ENCODE measurements at places on chromosomes 1 and 21. TPM values are rescaled to one million over a fixed set of nuclear protein-coding genes. Genes with fewer than 3 reads are reported as not detected.

DNA sequence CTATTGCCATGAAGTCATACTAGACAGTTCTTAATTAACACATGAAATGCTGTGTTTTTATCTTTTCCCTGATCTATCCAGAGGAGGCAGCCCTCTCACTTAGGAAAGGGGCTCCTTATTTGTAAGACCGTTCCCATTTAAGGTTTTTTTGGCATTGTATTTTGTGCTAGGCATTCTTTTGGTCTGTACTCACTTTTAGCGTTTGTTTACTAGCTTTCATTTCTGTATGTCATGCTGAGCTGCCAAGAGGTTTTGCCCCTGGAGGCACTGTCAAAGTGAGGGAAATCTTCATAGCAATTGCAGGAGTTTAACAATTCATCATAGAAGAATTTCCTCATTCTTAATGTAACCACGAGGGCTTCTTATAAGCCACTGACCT is 59.5 kb downstream of the MTR start:
- no peak overlapping the region for H3K4me3 ChIP-seq
- H3K36me3 ChIP-seq: no peaks in the 10 kb centered on the region
- H3K4me1 ChIP-seq: no peaks in the 10 kb centered on the region
- DNase-seq: no peak
- H3K27ac ChIP-seq: no peak overlapping the region

DNA sequence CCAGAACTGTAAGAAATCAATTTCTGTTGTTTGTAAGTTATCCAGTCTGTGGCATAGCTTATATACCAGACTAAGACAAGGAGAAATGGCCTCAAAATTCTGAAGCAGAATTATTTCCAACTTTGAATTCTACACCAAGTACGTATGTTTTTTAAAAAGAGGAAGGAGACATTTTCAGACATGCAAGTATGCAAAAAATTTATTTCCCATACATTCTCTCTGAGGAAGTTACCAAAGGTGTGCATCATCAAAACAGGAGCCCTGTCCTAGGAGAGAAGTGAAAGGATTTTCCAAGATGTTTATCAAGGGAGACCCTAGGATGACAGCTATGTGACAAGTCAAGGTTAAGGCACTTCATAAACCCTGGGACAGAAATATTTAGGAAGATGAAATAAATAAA is 49.3 kb upstream of the RABGAP1L start:
- no peak overlapping the region for H3K4me3 ChIP-seq
- no peaks in the 10 kb centered on the region for H3K4me1 ChIP-seq
- no peak overlapping the region for H3K27ac ChIP-seq
- H3K27me3 ChIP-seq: no peaks in the 10 kb centered on the region
- DNase-seq: no peak

DNA sequence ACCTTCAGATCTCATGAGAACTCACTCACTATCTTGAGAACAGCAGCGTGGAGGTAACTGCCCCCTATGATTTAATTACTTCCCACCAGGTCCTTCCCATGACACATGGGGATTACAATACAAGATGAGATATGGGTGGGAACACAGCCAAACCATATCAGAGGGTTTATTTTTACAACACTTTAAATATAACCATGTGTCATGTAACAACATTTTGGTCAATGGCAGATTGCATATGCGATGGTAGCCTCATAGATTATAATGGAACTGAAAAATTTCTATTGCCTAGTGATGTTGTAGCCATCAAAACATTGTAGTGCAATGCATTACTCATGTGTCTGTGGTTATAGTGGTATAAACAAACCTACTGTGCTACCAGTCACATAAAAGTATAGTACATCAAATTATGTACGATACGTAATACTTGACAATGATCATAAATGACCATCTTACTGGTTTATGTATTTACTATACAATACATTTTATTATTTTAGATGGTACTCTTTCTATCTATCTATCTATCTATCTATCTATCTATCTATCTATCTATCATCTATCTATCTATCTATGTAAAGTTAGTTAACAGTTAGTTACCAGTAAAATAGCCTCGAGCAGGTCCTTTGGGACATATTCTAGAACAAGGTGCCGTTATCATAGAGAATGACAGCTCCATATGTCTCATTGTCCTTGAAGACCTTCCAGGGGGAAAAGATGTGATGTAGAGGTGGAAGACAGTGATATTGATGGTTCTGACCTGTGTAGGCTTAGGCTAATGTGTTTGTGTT is 12.6 kb upstream of the S100B start:
- peaks cover 35% of the 10 kb centered on the region for H3K4me1 ChIP-seq
- no peaks in the 10 kb centered on the region for H3K27me3 ChIP-seq
- no peak overlapping the region for H3K4me3 ChIP-seq
- no peak overlapping the region for H3K27ac ChIP-seq

- H3K27ac ChIP-seq: peak overlapping the region; percentile 75
- no peak for DNase-seq
- H3K27me3 ChIP-seq: no peaks in the 10 kb centered on the region
Measured at GRCh38 chr1:85463731-85464496, 1.0 kb downstream of the DDAH1 start.

DNA sequence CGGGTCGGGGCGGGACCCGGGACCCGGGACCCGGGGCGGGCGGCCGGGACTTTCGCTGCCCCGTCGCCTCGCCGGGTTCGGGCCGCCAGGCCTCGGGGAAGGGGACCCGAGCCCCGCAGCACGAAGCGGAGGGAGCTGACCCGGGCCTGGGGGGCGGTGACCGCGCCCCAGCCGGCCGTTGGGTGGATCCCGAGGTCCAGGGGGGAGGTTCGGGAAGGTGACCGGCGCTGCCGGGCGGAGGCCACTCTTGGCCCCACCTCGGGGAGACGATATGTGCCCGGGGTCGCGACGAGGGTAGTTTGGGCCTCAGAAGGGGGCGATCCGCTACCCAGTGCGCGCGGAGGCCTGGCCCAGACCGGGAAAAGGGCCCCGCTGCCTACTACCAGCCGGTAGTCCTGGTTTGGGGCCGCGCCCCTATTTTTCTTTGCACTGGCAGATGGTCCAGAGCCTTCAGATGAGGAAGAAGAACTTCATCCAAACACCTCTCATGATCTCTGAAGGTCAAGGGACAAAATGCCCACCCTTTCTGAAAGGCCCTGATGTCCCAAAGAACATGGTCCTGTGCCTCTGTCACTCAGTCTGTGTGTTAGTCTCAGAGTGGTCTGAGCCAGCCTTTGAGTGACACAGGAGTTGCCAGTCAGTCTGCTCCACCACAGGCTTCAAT is 766 bp downstream of the AGO4 start:
- H3K27me3 ChIP-seq: no peaks in the 10 kb centered on the region
- H3K4me3 ChIP-seq: peak overlapping the region; percentile 61
- no peaks in the 10 kb centered on the region for H3K36me3 ChIP-seq
- no peak for DNase-seq

DNA sequence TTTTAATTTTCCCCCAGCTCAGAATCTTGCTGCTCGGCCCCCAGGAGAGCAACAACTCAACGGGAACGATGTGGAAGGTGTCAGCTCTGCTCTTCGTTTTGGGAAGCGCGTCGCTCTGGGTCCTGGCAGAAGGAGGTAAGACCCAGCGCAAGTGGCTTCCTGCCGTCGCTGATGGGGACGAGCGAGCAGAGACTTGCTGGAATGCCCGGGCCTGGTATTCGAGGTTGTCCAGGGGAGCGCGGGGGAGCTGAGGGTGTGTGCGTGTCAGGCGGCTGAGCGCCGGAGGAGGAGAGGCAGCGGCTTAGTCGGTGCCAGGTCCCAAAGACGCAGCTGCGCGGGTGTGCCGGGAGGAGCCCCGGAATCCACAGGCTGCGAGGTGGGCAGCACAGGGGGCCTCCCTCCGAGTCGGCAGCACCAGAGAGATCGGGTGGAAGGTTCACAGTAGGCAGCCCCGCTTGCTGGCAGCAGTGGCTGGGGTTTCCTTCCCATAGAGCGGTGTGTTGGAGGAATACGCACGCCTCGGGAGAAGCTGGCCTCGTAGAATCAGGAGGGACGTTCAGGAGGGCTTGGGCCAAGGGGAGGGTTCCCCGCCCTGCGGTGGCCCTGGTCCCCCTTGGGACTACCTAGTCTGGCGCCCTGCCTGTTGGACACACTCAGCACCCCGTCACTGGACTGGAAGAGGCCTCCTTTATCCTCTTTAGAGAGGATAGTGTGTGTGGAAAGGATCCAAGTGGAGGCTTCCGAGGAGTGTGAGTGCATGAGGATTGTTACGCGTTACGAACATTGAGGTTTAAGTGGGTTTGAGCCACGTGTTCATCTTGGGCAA is 547 bp downstream of the PDPN start:
- peak overlapping the region; percentile 81 for H3K27ac ChIP-seq
- H3K27me3 ChIP-seq: peaks cover 8% of the 10 kb centered on the region
- peak overlapping the region; percentile 62 for H3K4me3 ChIP-seq
- H3K36me3 ChIP-seq: no peaks in the 10 kb centered on the region
- no peaks in the 10 kb centered on the region for H3K4me1 ChIP-seq
- DNase-seq: no peak

GRCh38 chr1:74593887-74594866 is 79.4 kb downstream of the ERICH3 start:
- no peak for DNase-seq
- no peaks in the 10 kb centered on the region for H3K27me3 ChIP-seq
- H3K4me1 ChIP-seq: no peaks in the 10 kb centered on the region
- no peaks in the 10 kb centered on the region for H3K36me3 ChIP-seq
- no peak overlapping the region for H3K27ac ChIP-seq
- no peak overlapping the region for H3K4me3 ChIP-seq

DNA sequence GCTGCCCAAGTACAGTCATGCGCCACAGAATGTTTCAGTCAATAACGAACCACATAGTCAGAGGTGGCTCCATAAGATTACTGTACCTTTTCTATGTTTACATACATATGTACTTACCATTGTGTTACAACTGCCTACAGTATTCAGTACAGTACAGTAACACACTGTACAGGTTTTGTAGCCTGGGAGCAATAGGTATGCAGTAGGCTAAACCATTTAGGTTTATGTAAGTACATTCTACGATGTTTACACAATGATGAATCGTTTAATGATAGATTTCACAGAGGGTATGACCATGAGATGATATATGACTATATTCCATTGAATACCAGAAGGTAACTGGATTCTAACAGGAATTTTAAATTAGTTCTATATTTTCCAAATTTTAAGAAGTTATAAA is 10.5 kb downstream of the YY1AP1 start:
- no peak overlapping the region for H3K27ac ChIP-seq
- no peak overlapping the region for H3K4me3 ChIP-seq
- peaks cover 77% of the 10 kb centered on the region for H3K36me3 ChIP-seq
- H3K4me1 ChIP-seq: peaks cover 11% of the 10 kb centered on the region
- H3K27me3 ChIP-seq: no peaks in the 10 kb centered on the region

DNA sequence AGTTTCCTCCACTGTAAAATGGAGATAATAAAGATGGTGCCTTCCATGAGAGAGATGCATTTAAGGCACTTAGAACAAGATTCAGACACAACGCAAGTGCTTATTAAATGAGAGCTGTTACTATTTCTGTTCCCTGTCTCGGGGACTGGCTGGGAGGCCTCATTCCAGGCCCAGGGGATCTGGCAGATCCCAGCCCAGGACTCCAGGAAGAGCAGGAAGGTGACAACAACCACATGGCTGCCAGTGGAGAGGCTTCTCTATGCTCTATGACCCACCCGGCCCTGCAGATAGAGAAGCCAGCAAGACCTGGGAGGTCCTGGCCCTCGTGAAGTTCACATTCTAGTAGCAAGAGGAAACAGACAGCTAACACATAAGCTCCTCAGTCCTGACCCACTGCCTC is 175.5 kb downstream of the ACTL8 start:
- H3K36me3 ChIP-seq: no peaks in the 10 kb centered on the region
- DNase-seq: no peak
- H3K4me1 ChIP-seq: no peaks in the 10 kb centered on the region
- H3K27me3 ChIP-seq: no peaks in the 10 kb centered on the region

- H3K27ac ChIP-seq: no peak overlapping the region
- no peaks in the 10 kb centered on the region for H3K36me3 ChIP-seq
- no peaks in the 10 kb centered on the region for H3K4me1 ChIP-seq
Measured at GRCh38 chr1:228307218-228308023, 99.2 kb downstream of the TRIM11 start.

- no peaks in the 10 kb centered on the region for H3K36me3 ChIP-seq
- no peak overlapping the region for H3K4me3 ChIP-seq
- peak overlapping the region; percentile 84 for H3K27ac ChIP-seq
- no peak for DNase-seq
Measured at GRCh38 chr1:21292984-21293536, 2.8 kb upstream of the ECE1 start.

GRCh38 chr1:87044840-87045239 is 130.4 kb downstream of the HS2ST1 start:
- H3K4me3 ChIP-seq: no peak overlapping the region
- no peaks in the 10 kb centered on the region for H3K27me3 ChIP-seq
- no peaks in the 10 kb centered on the region for H3K4me1 ChIP-seq
- H3K36me3 ChIP-seq: no peaks in the 10 kb centered on the region
- no peak for DNase-seq
- H3K27ac ChIP-seq: no peak overlapping the region

DNA sequence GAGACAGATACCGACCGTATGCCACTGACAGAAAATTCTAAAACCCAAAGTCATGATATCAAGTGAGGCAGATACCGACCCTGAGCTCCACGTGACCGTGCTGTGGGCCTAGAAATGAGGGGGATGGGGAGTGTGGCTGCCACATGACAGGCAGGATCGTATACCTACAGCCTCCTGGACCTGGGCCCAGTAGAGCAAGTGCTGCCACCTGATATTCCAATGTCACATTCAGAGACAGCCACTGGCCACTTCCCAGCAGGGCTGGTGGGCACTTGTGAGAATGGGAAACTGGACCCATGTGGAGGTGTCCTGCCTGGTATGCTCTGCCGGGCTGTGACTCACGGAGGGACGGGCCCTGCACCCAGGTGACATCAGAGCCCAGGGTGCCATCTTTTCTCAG is 44.6 kb upstream of the CLDN14 start:
- H3K4me3 ChIP-seq: no peak overlapping the region
- no peak for DNase-seq
- H3K27me3 ChIP-seq: no peaks in the 10 kb centered on the region
- no peak overlapping the region for H3K27ac ChIP-seq
- H3K4me1 ChIP-seq: no peaks in the 10 kb centered on the region

- no peak overlapping the region for H3K4me3 ChIP-seq
- H3K4me1 ChIP-seq: peaks cover 20% of the 10 kb centered on the region
- DNase-seq: no peak
Measured at GRCh38 chr1:116147972-116148371, 36.8 kb downstream of the MAB21L3 start.

DNA sequence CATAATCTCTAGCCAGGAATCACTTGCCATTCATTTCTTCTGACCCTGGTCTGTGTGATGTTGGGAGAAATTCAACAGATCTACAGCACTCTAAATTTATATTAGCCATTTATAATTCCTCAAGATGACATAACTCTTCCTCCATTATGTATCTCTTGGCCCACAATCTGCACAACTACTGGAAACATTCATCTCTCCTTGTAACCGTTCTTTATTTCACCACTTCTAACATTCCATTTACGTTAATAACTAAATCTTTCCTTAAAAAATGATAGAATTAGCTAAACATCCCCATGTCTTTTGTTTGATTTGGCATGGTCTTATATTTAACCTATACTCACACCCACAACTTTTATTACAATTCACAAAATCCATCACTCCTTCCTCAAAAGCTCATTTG is 166.0 kb downstream of the COL11A1 start:
- H3K27me3 ChIP-seq: no peaks in the 10 kb centered on the region
- DNase-seq: no peak
- H3K4me1 ChIP-seq: no peaks in the 10 kb centered on the region
- no peak overlapping the region for H3K4me3 ChIP-seq

GRCh38 chr1:181714428-181714827 is 231.1 kb downstream of the CACNA1E start:
- no peak overlapping the region for H3K4me3 ChIP-seq
- no peaks in the 10 kb centered on the region for H3K27me3 ChIP-seq
- no peak for DNase-seq

Gene TEX38
- not detected for total RNA-seq

Gene ADGRL2
- 26.2 TPM for total RNA-seq

Gene RUNX3
- total RNA-seq: 1.0 TPM

Gene DIO1
- total RNA-seq: not detected

Gene FAM163A
- total RNA-seq: not detected

Gene S100A14
- not detected for total RNA-seq

Gene SYNJ1
- total RNA-seq: 21.4 TPM
